HT1080 (cell line): ENCODE measurements at places on chromosomes 13 and 19. TPM values are rescaled to one million over a fixed set of nuclear protein-coding genes. Genes with fewer than 3 reads are reported as not detected.

- no peak for DNase-seq
Observed at GRCh38 chr19:33638167-33639034, 16.6 kb downstream of the CHST8 start.

- no peak for DNase-seq
Observed at GRCh38 chr19:5955636-5955935, 22.4 kb downstream of the RANBP3 start.

DNA sequence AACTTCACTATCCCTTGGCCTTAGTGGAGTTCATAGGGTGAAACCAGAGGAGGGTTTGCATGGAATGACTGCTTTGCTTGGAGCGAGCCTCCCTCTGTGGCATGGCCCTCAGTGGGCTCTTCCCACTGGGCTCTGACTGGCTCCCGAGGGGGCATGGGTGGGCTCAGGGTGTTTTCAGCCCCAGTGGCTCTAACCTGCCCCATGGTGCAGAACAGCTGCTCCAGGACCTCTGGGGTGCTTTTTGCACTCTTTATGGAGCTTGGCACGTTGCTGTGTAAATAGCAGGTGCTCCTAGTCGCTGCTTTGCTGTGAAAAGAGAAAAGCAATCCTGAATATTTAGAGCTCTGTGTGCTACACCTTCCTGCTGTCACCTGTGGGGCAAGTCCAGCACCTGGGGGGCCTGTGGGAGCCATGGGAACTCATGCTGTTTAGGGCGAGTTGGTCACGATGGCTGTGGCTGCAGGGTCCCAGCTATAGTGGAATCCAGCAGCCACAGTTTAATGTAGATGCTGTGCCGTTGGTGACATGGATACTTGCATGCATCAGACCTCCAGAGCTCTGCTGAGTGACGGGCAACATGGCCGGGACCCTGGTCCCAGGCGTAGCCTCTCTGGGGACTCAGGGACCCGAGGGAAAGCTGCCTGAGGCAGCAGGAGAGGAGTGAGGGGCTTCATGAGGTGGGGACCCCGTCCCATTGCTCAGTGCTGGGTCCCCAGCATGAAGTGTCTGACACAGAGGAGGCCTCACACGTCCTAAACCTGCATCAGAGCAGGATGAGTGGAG is 14.3 kb upstream of the MCF2L start:
- DNase-seq: no peak

DNA sequence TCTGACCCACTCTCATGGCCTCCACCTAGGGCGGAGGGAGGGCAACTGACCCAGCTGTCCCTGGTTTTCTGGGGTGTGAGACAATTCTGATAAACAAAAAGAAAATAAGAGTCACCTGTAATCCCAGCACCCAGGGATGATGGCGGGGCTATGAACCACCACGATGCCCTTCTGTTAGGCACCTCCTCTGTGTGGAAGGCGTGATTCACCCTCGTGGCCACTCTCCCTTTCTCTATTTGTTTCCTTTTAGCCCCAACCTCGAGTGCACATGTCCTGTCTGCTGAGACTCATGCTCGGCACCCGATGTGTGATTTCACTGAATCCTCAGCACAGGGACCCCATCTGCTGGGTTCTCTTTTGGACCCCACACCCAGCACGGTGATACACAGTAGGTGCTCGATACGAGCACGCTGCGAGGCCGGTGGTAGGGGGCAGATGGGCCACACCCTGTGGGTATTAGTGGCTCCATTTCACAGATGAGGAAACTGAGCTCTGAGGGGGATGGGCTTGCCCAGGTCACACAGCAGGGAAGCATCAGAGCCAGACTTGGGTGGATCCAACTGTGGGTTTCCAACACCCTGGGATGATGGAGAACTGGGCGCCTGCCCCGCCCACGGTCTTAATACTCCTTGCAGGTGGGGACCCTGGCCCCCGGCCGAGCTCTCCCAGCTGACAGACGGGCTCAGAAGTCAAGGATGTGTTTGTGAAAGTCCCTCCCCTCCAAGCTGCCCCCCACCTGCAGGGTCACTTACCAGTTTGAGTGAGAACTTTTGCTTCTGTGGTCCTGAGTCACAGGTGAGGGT is 24.9 kb downstream of the VRK3 start:
- no peak for DNase-seq

DNA sequence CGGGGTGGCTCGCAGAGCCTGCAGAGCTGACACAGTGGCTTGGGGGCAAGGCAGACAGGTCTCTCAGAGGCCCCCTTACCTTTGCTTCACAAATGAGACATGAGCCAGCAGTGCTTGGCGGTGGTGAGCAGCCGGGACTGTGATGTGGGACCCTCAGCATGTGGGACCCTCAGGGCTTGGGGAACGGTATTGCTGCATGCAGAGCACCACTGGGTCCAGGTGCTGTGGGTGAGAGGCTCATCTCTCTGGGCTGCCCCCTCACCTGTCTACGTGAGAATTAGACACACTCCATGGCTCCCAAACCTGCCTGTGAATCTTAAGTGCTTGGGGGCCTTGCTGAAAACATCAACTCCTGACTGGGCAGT is 106.6 kb downstream of the COL4A2 start:
- no peak for DNase-seq

DNA sequence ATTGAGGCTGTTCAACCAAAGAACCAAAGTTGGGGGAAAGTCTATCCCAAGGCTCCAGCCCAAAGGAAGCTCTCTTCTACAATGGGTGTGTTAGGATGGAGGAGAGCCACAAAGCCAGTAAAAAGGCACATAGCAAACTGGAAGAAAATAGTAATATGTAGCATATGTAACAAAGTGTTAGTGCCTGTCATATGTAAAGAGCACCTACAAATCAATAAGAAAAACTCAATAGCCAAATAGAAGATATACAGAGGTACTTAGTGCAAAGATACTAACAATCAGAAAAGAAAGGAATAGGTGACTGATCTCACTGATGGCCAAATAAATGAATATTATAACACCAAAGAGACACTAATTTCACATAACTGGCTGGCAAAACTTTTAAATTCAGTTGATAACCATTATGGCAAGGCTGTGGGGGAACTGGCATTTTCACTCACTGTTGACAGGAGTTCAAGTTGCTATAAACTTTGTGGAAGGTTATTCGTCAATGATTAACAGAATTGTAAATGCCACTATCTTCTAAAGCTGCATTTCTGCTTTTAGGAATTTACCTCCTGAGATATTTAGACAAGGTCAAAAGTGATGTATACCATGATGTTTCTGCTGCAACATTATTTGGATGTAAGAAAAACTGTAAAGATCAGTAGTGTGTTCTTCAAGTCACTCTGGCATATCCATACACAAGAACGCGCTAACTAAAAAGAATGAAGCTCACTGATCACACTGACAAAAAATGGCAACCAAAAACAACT is 110.8 kb downstream of the GNG7 start:
- no peak for DNase-seq

GRCh38 chr13:30373727-30374126 is 48.6 kb upstream of the UBE2L5 start:
- DNase-seq: no peak

GRCh38 chr19:11196406-11197287 is 698 bp downstream of the KANK2 start:
- DNase-seq: no peak

- peak; percentile 56 for DNase-seq
Observed at GRCh38 chr13:111187960-111188541, 72.9 kb downstream of the ARHGEF7 start.

DNA sequence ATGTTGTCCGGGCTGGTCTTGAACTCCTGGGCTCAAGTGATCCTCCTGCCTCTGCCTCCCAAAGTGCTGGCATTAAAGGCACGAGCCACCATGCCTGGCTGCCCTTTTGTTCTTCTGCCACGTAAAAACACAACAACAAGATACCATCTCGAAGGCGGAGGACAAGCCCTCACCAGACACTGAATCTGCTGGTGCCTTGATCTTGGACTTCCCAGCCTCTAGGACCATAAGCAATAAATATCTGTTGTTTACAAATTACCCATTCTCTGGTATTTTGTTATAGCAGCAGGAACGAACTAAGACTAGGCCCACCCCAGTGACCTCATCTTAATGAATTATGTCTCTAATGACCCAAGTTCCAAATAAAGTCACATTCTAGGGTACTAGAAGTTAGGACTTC is 128.4 kb upstream of the CACNA1A start:
- DNase-seq: no peak

GRCh38 chr19:17974551-17974950 is 7.6 kb downstream of the KCNN1 start:
- no peak for DNase-seq

DNA sequence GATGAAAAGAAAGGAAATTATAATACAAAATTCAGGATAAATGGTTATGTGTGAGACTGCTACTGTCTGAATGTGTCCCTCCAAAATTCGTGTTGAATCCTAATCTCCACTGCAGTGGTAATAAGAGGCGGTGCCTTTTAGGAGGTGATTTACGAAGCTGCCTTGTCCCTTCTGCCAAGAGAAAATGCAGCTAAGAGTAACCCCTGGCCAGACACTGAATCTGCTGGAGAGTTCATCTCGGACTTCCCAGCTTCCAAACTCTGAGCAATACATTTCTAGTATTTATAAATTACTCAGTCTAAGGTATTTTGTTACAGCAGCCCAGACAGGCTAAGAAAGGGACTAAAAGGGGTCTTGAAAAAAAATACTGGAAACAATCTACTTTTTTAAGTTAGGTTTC is 152.6 kb downstream of the KLF12 start:
- DNase-seq: no peak

DNA sequence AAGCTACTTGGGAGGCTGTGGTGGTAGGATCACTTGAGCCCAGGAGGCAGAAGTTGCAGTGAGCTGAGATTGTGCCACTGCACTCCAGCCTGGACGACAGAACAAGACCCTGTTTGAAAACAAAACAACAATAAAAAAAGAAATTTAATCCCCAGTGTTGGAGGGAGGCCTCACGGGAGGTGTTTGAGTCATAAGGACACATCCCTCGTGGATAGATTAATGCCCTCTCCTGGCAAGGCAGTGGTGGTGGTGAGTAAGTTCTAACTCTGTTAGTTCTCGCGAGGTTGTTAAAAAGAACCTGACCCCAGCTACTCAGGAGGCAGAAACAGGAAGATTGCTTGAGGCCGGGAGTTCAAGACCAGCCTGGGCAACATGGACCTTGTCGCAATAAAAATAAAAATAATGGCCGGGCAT is 27.6 kb upstream of the SIN3B start:
- DNase-seq: peak; percentile 73

- no peak for DNase-seq
Observed at GRCh38 chr13:60311527-60311926, 85.5 kb upstream of the TDRD3 start.

GRCh38 chr13:24253520-24254145 is 55.7 kb upstream of the C1QTNF9 start:
- no peak for DNase-seq

DNA sequence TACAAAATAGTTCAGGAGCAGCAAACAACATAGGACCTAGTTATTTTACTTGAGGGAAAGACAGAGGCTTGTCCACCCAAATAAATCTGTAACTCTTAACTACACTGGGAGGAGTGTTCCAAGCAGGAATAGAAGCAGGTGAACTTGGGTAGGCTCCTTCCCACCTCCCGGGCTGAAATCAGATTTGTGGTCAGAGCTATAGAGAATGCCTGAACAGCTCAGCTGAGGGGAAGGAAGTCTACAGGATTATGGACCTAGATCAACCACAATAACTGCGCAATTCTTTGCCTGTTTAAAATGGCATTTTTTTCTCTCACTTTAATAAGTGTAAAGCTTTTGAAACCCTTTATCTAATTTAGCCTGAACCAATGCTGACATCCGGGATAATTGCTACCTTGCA is 73.5 kb upstream of the IRS2 start:
- DNase-seq: peak; percentile 33

DNA sequence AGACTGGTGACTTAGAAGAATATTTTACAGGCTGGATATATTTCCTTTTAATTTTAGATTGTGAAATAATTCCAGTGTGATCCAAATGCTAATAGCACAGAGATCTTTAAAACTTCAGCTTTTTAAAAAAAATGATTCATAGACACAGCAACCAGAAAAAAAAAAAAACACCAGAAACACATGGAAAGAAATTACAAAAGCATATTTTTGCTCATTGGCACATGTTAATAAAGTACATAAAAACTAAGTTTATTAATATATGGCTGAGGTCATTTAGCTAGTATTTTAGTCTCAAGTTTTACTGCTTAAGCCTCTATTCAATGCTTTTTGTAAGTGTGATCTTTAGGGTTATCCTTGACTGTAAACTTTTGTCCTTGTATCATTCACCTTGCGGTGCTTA is 577 bp downstream of the MYO16 start:
- DNase-seq: no peak

DNA sequence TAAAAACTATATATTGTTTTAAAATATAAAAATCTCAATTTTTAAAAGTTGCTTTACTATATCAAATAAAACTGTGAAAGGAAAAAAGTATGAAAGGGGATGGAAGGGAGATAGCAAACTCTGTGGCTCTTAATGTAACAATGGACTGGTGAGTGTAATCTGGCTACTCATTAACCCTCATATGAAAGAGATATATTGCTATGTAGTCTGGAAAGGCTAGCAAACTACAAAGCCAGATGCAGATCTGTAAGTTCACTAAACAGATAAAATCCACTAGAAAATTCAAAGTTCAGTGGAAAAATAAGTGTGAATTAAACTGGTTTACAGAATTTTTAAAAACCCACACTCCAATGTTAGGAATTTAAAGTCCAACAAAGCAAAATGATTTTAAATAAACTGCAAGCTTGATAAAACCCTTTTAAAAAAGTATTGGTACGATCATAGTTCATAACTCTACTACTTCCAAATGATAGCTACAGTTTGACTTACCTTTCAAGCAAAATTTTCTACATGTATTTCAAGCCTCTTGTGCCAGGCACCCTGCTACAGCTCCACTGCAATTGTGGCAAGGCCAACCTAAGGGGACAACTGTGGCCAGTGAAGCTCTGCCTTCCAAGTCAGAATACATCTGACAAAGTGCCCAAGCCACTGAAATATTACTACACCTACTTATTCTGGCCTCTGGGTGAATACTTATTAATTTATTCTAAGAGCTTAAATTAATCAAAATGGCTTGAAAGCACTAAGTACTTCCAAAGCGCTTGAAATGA is 647 bp upstream of the ELF1 start:
- no peak for DNase-seq

TMIGD2 gene
- total RNA-seq: not detected in 2 replicates

IQCN gene
- total RNA-seq: not detected in 2 replicates

ZNF345 gene
- total RNA-seq: 1.4 and 1.9 TPM in 2 replicates

POSTN gene
- total RNA-seq: not detected in 2 replicates

A1BG gene
- total RNA-seq: 20.3 and 22.8 TPM in 2 replicates

EBI3 gene
- 0.63 and 1.3 TPM in 2 replicates for total RNA-seq

CBY2 gene
- total RNA-seq: not detected in 2 replicates

PCDH20 gene
- 0.85 and 1.0 TPM in 2 replicates for total RNA-seq

POLR2E gene
- 231 and 271 TPM in 2 replicates for total RNA-seq
